ENCODE measurements at places on chromosomes 3 and 15.

GRCh38 chr3:157573780-157574378 lies 70.7 kb upstream of the VEPH1 start:
- DNase-seq, result peak; percentile 43

DNA sequence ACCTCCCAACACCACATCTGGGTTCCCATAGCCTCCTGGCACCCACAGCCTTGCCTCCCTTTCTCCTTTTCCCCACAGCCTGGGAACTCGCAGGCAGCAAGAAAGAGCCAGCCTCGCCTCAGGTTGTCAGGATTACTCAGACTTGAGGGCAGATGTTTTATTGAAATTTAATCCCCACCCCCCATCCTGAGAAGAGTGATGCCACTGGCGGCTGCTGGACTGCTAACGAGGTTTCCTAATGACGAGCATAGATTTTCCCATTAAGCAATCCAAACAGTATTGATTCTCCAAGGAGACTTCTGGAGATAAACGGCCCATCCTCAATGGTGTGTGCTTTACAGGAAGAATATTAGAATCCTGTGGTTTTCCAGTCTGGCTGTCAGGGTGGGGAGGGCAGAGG lies 13.7 kb downstream of the SHF start:
- DNase-seq, result no peak

GRCh38 chr3:81658322-81658997 lies 103.0 kb downstream of the GBE1 start:
- no peak for DNase-seq

GRCh38 chr3:70608434-70608833 lies 296.0 kb upstream of the MDFIC2 start:
- DNase-seq, result no peak

GRCh38 chr15:31294067-31294466 lies 32.6 kb upstream of the KLF13 start:
- no peak for DNase-seq

DNA sequence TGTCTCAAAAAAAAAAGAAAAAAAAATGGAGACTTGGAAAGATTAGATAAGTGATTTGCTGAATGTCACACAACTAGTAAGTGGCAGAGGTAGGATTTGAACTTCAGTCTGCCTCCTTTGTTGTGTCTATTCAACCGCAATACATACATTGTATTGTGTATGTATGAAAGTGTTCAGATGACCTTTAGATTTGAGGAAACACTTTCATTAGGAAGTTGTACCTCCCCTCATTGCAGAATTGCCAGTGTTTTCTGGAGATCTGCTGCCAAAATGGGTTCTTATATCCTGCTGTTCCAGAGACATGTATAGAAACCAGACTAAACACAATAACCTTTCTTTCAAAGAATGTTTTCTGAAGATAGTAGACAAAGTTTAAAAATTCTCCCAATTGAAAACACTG lies 247.4 kb upstream of the TBL1XR1 start:
- DNase-seq, result no peak
